NCI-H1417 treated with DMSO at 0.1 percent for 48 hours (cell line): ENCODE measurements at places on chromosomes 7 and 10.

DNA sequence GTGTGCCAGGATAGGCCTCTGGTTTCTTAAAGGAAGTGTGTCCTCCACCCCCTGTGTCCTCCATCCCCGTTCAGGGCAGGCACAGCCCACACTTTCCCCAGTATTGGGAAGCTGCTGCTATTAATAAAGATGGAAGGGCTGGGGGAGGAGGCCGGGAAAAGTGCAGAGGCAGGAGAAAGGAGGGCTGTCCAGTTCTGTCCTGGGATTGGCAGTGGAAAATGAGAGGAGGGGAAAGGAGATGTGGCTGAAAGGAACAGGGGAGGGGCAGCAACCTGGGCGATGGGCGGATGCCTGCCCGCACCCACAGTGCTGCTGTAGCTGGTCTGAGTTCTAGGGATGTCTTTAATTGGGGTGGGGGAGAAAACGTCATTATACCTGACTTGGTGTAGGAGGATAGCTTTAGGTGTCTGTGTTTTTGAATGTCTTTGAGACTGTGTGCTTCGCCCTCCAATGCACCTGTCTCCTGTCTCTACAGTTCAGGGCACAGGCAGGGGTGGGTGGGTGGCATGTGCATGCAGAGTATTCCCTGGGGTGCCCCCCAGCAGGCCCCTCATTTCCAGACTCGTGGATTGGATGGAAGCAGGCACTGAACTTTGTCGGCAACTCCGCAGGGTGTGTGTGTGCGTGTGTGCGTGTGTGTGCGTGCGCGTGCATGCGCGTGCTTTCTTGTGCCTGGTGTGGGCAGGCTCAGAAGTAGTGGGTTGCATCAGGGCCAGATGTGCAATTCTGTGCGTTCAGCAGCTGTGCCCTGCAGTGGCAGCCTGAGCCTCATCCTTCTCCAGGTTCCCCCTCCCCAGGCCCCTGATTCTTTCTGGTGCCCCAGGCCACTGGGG, 2.5 kb downstream of the TRIM8 start:
- DNase-seq = no peak

GRCh38 chr10:66929375-66929774, 3.5 kb downstream of the LRRTM3 start:
- DNase-seq = no peak

- no peak for DNase-seq
These were observed 123.1 kb downstream of the TYW1B start for GRCh38 chr7:72704894-72705293.

DNA sequence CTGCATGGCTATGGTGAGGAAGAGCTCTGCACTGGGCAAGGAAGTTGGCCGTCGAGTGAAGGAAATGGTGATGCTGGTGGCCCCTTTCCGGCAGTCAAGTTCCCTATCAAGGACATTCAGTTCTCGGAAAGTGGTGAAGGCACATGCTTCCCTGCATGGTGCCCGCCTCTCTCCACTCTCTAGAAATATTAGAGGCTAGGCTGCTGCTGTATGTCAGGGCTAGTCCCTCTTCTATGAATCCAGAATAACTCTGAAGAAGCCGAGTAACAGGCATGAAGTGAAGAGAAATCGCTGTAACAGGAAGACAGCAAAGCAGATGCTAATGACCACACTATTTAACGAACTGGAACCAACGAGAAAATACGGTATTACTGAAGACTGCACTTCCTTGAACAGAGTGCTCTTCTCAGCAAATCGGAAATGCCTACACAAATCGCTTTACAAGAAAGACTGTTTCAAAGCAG, 5.4 kb downstream of the IDI1 start:
- DNase-seq = no peak

- no peak for DNase-seq
These were observed 43.8 kb downstream of the ETV1 start for GRCh38 chr7:13945670-13946069.

DNA sequence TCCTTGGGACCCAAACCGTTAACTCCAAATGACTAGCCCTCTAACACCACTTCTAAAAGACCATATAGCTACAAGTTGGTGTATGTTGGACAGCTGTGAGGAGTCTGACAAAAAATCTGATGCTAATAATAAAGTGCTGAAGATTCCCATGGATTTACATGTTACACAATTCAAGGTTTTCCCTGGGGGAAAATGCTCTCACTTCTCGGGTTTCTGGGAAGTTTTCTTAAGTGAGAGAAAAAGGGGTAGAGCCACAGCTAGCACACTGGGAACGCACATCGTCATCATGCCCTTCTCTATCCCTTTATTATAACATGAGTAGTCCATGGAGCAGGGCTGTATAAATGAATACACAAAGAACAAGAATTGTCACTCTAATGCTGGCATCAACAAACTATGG, 162.1 kb downstream of the CHCHD3 start:
- DNase-seq = no peak

DNA sequence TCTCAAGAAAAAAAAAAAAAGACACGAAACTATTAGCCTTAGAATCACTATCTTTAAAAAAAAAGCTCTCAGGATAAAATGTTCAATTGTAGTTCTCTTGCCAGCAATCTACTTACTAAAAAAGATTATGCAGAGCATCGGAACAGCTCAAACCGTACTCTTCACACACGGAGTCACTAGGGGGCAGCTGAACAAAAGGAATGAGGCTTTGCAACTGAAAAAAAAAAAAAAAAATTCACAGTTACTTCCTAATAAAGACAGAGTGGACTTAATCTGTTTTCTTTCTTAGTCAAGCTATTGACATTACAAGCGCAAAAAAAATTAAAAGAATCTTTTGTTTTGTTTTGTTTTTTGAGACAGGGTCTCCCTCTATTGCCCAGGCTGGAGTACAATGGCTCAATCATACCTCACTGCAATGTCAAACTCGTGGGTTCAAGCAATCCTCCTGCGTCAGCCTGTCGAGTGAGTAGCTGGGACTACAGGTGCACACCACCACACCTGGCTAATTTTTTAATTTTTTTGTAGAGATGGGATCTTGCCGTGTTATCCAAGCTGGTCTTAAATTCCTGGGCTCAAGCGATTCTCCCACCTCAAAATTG, 11.5 kb downstream of the PMS2 start:
- DNase-seq = no peak

DNA sequence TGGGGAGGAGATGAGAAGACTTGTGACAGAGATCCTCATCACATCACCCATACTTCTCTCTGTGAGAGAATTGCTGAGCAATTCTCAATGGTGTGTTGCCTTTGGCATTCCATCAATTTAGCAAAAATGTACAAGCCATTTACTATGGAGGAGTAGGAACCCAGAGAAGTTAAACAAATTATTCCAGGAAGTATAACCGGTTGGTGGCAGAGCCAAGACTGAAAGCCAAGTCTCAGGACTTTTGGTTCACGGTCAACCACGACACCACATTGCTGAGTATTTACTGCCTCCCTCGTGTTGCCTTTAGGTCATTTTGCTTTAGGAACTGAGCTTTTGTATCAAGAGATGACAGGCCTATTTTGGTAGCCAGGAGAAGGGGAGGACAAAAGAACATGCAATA, 88.0 kb upstream of the ELMO1 start:
- DNase-seq = no peak

GRCh38 chr10:663466-663751, 26.1 kb downstream of the DIP2C start:
- DNase-seq = no peak

DNA sequence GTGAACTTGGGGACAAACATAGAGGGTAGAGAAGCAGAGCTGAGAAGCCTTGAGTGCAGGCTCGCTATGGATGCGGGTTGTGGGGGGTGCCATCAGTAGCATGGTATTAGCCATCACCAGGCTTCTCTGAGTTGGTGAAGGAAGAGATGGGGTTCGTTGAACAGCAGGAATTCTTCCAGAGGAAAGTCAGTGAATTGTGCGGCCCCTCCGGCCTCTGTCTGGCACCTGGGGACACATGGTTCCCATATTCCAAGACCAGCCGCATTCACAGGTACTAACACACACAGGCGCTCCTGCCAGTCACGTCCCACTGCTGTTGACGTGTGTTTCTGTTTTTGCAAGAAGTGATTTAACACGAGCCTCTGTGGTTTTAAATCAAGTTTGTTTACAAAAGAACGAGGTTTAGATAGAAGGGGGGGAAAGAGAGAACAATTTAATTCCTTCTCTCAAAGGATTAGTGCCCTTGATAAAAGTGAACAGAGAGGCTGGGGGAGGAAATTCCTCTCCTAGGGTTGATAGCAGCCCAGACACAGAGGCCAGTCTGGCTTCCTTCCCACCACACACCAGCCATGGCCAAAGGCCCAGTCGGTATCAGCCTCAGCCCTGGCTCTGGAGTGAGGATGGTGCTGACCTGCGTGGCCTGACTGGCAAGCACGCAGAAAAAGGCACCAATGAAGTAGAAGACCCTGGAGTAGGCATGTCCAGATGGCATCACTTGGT, 252.6 kb upstream of the IGFBP3 start:
- DNase-seq = no peak

GRCh38 chr10:13633689-13634088, 46.9 kb downstream of the PRPF18 start:
- DNase-seq = no peak

DNA sequence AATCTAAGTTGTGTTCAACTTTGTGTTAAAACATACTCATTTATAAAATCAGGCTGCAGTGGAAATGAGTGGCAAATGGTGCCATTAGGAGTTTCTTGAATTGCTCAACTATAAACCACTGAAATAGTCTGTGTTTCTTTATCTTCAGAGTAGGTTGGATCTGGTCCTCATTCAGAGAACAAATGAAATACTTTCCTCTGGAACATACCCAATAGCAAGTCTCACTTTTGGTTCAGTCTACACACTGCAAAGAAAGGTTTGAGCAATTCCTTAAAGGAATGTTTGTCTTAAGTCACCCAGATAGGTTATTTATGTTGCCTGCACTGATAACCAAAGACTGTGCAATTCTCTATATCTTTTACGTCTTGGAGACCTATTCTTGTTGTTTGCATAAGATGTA, 62.5 kb downstream of the ABCB4 start:
- DNase-seq = no peak

DNA sequence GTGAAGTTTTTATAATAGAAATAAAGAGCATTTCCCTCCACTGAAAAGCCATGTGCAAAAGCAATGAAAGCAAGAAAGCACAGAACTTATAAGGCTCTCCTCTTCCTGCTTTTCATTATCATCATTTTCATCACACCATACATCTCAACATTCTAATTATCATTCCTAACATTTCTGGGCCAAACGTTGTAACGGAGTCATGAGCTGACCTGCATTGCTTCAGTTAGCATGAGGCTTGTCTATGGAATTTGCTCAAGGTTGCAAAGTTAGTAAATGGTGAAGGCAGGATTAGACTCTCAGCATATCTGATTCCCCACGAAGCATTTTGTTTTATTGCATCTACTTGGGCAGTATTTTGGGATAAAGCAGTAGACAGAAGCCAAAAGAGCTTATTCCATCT, 11.4 kb downstream of the SCIN start:
- no peak for DNase-seq

GRCh38 chr7:23811540-23811939, 101.5 kb downstream of the STK31 start:
- no peak for DNase-seq

DNA sequence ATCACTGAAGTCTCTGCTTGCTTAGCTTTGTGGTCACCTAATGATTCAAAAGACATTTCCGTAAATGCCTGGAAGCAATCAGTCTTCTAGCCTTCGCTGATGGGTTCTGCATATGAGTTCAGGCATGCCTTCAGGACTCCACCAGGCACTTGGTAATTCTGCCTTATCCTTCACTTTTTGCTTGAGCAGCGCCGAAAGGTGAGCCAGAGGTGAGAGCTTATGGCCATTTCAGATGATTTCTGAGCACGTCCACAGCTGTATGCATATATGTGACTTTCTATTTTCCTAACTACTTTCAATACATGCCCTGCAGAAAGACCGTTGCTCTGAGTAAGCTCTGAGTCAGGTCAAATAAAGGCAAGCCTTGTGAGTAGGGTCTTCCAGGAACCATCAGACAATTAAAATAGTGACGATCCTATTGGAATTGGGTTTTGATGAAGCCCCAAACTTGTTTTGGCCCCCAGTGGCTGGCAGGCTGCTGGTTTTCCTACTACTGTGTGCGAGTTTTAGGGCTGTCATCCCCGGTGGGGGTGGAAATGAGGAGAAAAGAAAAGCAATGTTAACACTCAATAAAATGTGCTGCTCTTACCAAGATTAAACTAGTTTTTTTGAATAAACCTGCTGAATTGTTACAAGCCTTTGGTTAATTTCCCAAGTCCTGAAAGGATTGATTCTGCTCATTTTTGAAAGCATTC, 154.4 kb upstream of the AKR1E2 start:
- DNase-seq = no peak

GRCh38 chr10:63320683-63321082, 145.1 kb downstream of the JMJD1C start:
- no peak for DNase-seq

DNA sequence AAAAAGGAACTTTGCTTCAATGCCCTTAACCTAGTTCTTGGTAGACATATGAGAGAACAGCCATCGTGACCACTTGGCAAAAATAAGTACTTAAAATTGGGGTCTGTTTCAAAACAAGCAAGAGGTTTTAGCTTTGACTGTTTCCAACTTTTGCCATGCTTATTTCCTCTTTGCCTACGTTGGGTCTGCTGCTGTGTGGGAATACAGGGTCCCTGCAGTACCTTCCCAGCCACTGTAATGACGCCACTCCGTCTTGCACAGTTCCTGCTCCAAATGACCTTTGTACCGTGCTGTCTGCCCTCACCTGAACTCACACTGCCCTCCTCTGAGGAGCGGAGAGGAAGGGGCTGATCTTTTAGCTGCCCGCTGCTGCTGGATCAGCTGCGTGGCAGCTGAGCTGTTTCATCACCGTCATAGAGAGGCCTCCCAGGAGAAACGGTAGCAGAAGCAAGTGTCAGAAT, 133.1 kb downstream of the MAPK8 start:
- no peak for DNase-seq

DNA sequence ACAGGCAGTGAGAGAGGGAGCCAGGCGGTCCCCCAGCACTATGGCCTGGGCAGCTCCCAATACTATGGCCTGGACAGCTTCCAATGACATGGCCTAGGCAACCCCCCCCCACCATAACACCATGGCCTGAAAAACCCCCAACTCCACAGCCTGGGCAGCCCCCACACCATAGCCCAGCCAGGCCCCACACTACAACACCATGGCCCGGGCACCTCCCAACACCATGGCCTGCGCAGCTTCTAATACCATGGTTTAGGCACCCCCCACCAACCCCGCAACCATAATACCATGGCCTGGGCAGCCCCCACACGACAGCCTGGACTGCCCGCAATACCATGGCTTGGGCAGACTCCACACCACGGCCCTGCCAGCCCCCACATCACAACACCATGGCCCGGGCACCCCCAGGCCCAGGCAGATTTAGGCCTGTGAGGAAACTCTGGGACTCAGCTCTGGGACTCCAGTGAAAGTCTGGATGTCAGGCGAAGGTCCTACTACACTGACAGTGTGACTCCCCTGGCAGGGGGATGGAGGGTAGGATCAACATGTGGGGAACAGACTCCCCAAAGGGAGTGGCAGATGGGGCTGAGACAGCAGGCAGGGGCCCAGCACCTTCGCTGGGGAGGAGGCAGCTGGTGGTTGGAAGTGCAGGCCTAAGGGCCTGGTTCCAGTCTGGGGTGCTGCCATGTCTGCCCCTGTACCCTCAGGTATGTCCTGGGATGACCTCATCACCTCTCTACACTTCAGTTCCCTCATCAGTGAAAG, 8.7 kb downstream of the CPXM2 start:
- DNase-seq = no peak

GRCh38 chr10:106311590-106311989, 852.9 kb downstream of the SORCS1 start:
- DNase-seq = no peak

GRCh38 chr7:6576024-6576866, 1.0 kb upstream of the ZDHHC4 start:
- no peak for DNase-seq
